ENCODE measurements at places on chromosomes 11 and 22.

DNA sequence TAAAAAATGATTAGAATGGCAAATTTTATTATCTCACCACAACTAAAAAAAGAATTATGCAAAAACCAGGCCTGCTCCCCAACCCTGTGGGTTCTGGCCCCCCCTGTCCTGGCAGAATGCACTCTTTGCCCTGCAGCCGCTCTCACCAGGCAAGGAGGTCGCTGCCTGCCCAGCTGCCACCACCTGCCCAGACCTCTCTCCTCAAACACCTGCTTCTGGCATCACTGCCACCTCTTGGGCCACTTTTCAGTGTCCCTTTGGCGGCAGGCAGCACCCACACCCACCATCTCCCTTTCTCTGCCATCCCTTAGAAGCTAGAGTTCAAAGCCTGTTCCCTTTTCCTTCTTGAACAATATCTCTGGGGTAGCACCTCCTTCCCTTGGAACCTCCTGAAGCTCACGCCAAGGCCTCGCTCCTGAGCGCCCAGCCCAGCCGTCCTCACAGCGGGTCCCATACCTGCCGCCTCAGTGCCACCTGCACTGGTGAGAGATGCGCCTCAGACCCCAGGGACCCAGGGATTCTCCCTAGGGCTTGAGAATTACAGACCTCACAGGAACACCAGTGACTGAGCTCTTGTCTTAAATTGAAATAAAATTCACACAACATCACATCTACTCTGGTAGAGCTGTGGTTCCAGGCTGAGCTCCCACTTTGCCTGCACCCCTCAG, 44.6 kb downstream of the SGSM3 start:
- no peak for DNase-seq

GRCh38 chr11:44812971-44813370, 86.2 kb downstream of the TSPAN18 start:
- DNase-seq = no peak

- DNase-seq = no peak
Measured at GRCh38 chr22:27993774-27994350, 74.8 kb upstream of the PITPNB start.

GRCh38 chr22:47474895-47475294, 712.4 kb downstream of the TBC1D22A start:
- DNase-seq = no peak

DNA sequence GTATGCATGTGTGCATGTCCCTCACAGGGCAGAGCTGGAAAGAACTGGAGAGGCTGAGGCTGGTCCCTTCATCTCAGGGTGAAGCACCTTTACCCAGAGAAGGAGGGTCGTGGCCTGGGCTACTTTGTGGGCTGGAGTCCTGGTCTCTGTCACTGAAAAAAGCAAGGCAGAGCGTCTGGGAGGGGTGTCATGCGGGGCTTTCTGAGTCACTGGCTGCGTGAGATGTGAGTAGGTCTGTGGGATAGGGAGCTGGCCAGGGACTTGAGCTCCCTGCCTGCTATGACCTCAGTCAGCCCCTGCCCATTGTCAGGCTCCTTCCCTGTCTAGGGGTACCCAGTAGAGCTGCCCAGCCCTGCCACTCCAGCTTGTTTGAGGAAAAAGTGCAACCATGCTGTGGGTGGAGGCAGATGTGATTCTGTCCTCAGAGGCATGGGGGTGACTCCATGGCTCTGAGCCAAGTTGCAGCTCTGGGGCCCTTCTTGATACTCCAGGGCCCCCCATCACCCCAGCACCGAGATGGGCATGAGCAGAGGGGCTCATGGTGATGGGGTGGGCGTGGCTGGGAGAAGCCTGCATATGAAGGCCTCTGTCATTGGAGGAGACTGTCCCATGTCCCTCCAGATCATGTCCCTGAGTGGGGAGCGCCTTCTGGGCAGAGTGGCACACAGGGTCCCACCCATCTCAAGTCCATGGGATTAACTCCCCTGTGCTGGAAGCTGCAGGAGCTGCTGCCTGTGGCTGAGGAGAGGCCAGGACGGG, 27.8 kb downstream of the KCNQ1 start:
- no peak for DNase-seq

DNA sequence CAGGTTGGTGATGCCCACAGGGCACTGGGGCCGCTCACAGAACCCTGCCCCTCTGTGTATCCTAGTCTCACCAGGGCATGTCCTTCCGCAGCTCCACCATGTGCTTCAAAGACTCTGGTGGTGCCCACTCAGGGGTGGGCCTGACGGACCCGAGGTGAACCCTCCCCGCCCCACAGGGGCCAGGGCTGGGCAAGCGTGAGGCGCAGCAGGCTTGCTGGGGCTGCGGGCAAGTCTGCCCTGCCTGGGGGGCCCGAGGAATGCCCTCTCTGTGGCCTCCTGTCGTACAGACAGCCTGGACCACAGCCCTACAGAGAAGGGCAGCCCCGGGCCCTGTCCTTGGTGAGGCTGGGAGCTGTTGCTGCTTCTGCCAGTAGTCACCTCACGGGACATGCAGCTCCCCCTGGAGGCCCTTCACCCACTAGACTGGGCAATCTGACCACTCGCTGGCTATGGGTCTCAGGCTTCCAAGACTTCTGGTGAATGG, 40.2 kb downstream of the TBX1 start:
- DNase-seq = no peak

GRCh38 chr22:44403602-44404329, 91.0 kb upstream of the SHISAL1 start:
- DNase-seq = no peak

- DNase-seq = no peak
Measured at GRCh38 chr11:79942090-79942489, 501.3 kb upstream of the TENM4 start.

DNA sequence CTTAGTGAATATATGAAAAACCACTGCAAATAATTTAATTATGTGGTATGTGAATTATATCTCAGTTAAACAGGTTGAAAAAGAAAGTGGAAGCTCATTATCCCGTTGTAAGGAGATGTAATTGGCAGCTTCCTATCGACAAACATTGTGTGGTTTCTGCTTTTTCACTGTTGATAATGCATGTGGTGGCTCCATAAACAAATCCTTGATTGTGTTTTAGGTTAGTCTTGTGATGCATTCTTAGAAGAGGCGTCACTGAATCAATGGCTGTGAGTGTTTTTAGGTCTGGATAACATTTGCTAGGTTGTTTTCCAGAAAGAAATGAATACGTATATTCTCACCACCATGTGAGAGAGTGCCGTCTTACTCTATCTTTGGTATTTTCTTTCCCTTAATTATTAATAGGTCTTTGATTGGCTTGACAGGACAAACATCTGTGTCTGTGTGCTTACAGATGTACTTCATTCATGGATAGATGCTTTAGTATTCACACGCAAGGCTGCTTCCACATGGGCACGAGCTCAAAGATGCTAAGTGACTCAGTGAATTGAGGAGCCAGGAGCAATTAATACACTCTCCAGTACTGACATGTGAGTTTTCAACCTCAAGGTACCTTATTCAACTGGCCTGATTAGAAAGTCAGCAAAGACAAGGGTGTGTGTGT, 166.7 kb downstream of the TBC1D22A start:
- no peak for DNase-seq

- no peak for DNase-seq
Measured at GRCh38 chr11:80173371-80174136, 732.7 kb upstream of the TENM4 start.

Measured in activated T-cell treated with anti-CD3 and anti-CD28 coated beads, Interleukin-2, amount 50 U/mL, for 72 hours (primary cell).